ENCODE measurements at places on chromosomes 4 and X. TPM values are rescaled to one million over a fixed set of nuclear protein-coding genes. Genes with fewer than 3 reads are reported as not detected.

PAGE3 gene
- not detected for total RNA-seq

NUDT11 gene
- 5.6 TPM for total RNA-seq

PASD1 gene
- not detected for total RNA-seq

RRH gene
- total RNA-seq: not detected

NPNT gene
- not detected for total RNA-seq

FAM47A gene
- not detected for total RNA-seq

TMEM271 gene
- not detected for total RNA-seq

MAD2L1 gene
- total RNA-seq: 33.7 TPM

EGF gene
- 1.7 TPM for total RNA-seq

PPARGC1A gene
- total RNA-seq: not detected

PNMA6A gene
- total RNA-seq: 0.08 TPM

SMIM10L2A gene
- total RNA-seq: not detected

TBL1X gene
- 40.5 TPM for total RNA-seq

STATH gene
- not detected for total RNA-seq

DRP2 gene
- 0.55 TPM for total RNA-seq

PDZD4 gene
- total RNA-seq: not detected

CSN1S1 gene
- total RNA-seq: not detected

MUC7 gene
- not detected for total RNA-seq

TASL gene
- not detected for total RNA-seq

ATP2B3 gene
- not detected for total RNA-seq

PKD2 gene
- total RNA-seq: 103 TPM

FRMPD3 gene
- total RNA-seq: 0.11 TPM

FAM114A1 gene
- 185 TPM for total RNA-seq

SPARCL1 gene
- total RNA-seq: not detected

SPANXN4 gene
- total RNA-seq: not detected

TRO gene
- 16.5 TPM for total RNA-seq
